Glomerular endothelial cell (primary cell): ENCODE measurements at places on chromosomes 4 and X.

- no peak for DNase-seq
These were observed 3.2 kb downstream of the CXorf65 start for GRCh38 chrX:71103110-71103983.

GRCh38 chrX:38717871-38718270, 83.4 kb upstream of the MID1IP1 start:
- DNase-seq = peak; percentile 7

DNA sequence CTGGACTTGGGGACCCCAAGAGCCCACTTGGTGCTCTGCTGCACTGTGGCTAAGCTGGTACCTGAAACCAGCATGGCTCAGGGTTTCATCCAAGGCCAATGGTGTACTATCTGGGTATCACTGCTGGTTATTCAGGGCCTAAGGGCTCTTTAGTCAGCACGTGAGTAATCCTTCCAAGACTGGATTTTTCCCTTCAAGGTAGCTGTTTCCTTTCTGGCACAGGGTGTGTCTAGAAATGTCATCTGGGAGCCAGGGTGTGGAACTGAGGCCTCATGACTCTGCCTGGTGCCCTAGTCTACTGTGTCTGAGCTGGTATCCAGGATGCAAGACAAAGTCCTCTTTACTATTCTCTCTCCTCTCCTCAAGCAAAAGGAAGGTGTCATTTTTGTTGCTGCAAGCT, 99.0 kb upstream of the QRFPR start:
- no peak for DNase-seq

DNA sequence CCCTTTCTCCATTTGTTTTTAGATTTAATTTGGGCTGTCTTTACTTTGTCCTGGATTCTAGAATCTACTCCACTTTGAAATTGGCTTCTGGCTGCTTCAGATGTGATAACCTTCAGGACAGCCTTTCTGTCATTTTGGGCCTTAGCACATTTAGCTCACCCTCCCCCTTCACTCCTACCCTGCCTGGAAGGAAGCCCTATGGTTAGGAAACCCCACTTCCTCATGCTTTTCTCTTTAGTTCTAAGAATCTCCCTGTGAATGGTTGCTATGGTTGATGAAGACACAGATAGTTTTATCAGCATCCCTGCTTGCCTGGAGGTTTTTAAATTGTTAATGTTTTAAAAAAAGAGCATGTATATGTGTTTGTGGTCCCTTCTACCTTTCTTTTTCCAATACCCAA, 100.7 kb upstream of the PTPN13 start:
- DNase-seq = no peak

DNA sequence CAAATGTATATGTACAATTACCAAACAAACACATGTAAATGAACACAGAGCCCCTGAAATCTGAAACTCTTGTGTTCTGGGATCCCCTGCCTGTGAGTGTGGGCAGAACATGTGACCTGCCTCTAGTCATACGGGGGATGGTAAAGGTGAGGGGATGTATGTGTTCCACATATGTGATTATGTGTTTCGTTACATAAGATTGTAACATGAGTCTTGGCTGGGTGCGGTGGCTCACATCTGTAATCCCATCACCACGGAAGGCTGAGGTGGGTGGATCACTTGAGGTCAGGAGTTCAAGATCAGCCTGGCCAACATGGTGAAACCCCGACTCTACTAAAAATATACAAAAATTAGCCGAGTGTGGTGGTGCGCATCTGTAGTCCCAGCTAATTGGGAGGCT, 37.1 kb upstream of the SLC2A9 start:
- DNase-seq = no peak

DNA sequence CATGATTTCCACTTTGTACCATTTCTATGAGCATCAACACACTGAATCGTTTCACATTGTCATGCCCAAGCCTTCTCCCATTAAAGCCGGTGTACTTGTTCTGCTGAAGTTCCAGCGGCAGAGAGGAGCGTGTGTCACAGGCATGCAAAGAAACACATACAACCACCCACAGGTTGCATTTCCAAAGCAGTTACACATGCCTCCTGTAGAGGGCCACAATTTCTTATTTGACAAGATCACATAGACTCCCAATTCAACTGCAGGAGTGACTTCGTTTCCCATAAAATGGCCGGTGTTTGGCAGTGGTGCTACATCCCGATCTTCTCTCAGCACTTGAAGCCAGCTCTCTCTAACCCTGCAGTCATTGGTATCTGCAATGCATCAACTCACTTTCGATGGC, 992.6 kb downstream of the NLGN4X start:
- no peak for DNase-seq

- DNase-seq = no peak
These were observed 613.5 kb downstream of the IQCM start for GRCh38 chr4:149202117-149202516.

- DNase-seq = no peak
These were observed 138.8 kb upstream of the MSX1 start for GRCh38 chr4:4720646-4721045.

DNA sequence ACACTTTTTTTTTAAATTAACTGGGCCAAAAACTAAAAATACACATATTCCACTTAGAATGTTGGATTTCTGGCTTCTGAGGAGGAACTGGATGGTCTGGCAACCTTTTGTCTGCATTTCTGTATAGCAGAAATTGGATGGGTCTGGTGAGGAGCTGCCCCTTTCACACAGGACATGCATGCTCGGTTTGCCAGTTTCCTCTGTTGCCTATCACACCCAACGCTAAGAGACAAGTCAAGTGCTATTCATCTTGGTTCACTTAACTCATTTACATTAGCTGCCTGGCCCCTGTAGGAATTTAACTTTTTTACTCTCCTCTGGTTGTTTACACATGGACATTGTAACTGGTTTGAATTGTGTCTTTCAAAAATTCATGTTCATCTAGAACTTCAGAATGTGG, 195.7 kb downstream of the PACRGL start:
- DNase-seq = no peak

- DNase-seq = no peak
These were observed 9.0 kb upstream of the DUSP9 start for GRCh38 chrX:153638041-153638371.

DNA sequence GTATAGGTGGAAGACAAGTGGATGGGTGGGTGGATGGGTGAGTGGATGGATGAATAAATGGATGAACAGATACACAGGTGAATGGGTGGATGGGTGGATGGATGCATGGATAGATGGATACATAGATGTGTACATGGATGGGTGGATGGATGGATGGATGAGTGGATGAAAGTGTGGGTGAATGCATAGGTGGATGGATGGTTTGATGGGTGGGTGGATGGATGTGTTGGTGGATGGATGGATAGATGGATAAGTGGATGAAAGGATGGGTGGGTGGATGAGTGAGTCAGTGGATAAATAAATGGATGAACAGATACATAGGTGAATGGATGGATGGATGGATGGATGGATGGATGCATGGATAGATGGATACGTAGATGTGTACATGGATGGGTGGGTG, 1.6 kb downstream of the CRLF2 start:
- DNase-seq = no peak

DNA sequence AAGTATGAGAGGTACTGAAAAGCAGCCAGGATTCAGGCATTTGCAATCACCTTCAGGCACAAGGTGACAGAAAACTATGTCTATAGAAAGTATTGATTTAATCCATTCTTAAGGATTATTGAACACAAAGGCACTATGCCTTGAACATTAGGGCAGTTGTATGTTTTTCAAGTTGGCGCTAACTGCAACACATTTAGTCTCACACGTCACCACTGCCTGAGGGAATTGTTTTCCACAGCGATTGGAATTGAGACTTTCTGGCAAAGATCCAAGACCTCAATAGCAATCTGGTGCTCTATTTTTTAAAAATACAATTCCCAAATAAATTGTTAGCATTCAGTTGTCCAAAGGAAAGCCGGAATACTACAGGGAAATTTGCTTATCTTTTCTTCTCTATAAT, 52.7 kb upstream of the FTHL17 start:
- DNase-seq = no peak

DNA sequence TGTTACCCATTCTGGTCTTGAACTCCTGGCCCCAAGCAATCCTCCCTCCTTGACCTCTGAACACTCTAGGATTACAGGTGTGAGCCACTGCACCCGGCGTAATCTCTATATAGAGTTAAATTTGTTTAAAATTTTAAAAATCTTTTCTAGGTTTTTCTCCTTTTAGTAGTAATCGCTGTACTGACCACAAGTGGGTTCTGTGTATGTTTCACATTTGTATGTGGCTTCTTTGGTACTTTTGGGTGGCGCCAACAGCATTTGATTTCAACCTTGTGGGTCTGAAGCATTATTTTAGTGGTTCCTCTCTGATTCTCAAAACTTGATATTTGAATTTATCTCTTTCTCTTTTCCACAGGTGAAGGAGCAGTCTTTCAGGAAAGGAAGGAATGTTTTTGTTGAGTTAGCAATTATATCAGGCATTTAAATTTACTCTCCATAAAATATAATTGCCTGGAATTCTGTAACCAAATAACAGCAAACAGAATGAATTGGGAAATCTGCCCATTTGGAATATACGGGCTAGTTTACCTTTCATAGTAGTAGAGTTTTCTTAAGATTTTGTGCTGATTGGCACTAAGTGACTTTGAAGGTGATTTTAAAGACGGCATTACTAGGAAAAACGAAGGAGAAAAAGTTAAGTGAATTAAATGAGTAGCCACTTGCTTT, 29.5 kb downstream of the ARHGAP10 start:
- no peak for DNase-seq

GRCh38 chr4:67459164-67459563, 86.1 kb downstream of the CENPC start:
- no peak for DNase-seq

- DNase-seq = no peak
These were observed 329.3 kb upstream of the RPS6KA3 start for GRCh38 chrX:20595928-20596575.

- DNase-seq = no peak
These were observed 418.8 kb upstream of the ZFP42 start for GRCh38 chr4:187576751-187577150.

DNA sequence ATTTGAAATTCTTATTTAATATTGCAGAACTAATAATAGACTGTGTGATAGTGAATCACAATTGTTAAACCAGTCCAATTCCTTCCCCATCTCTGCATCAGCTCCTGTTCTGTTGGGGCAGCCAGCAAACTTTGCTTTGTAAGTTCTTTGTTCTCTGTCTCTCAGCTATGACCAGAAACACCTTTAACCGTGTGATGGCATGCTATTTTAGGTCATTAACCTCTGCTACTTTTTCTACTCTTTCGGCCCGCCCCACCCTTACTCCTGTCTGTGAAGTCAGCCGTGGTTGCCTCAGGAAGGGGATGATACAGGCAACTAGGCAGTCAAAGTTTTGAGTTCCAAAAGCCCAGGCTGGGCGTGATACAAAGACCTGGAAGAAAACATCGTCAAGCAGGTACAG, 51.3 kb upstream of the EGFL6 start:
- no peak for DNase-seq

GRCh38 chrX:118418811-118419251, 72.9 kb downstream of the WDR44 start:
- no peak for DNase-seq

DNA sequence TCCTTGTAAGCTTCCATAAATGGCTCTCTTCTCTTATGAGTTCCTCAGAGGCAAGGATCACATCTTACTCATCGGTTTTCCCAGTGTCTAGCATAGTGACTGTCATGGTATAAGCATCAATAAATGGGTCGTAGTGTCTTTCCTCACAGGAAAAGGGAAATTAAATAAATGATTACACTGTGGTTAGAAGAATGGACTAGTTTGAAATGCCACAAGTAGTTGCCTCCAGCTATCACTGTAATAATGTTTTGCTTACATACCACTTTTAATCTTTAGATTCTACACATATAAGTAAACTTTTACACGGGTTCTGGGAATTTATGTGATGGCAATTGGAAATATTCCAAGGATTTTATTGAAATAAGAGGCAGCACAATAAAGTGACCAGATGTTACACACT, 152.8 kb upstream of the CXorf51A start:
- no peak for DNase-seq

DNA sequence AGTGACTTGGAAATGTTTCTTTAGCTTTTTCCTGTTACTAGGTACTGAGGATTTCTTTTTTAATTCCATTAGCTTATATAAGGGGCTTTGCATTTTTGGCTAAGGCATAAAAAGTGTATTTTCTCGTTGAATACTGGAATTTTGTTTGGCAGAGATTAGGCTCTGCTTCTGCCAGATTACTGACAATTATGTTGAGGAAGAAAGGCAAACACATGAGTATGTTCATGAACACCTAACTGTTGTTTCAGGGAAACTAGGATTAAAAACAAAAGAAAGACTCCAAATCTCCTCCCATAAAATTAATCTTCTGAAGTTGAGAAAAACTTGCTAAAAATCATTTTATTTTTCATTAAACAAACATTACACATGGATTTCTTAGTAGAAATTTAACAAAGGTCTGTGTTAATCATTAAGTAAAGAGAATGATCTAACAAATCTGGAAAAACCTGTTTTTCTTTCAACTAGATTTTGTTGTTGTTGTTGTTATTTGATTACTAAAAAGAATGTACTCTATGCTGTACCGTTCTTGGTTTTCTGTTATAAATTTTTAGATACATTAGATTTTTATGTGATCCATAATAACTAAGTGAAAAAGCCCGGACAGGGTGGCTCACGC, 43.3 kb upstream of the STAG2 start:
- DNase-seq = no peak

DNA sequence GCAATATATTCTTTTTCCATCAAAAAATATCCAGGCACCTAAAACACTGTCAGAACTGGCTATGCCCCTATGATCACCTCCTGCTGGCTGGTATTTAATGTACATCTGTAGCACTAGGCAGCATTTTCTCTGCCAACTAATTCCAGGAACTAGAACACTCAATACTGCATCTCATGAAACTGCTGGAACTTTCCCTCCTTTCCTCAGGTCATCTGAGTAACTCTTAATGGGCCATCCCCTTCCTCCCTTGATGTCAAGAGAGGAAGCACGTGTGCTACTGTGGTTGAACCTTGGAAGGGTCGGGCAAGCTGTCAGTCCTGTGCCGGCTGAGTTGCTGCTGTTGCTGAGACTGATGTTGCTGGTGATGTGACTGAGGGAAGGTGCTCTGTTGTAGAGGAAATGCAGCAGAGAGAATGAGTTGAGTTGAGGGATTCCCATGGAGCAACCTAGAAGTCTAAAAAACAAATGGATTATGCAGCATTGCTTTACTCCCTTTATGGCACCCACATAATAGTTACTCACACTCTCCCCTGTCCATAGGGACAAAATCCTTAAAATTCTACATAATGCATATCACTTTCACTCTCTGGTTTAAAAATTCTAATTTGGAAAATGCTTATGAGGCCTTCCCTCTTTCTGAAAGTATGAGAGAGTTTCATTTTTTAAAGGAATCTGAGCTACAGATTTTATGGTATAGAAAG, 39.5 kb downstream of the TMEM165 start:
- peak; percentile 10 for DNase-seq

DNA sequence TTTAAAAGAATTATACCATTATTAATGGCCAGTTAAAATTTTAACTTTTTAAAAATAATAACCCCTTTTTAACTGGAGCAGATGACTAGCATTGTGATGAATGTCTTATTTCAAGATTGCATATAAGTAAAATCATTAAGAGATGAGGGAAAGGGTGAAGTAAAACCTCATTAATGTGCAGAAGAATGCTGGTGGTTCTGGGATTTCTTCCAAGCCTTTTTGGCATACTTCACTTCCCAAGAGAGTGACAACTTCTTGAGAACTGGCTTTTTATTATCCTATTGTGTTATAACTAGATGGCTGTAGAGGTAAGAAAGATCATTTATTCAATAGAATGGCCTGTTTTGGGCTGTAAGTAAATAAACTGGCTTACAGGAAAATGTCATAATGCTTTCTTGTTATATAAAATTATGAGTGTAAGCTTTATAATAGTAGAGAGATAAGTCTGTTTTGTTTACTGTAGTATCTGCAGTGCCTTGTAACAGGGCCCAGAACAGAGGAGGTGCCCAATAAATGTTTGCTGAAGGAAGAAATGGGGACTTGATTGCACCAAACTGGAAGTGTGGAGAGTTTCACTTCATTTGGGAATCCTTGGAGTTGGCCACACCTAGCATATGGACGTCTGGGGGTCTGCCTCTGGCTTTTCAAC, 242.9 kb upstream of the PITX2 start:
- DNase-seq = no peak
